ENCODE measurements at places on chromosomes 1 and 21.

GRCh38 chr1:40652979-40653378 is 12.5 kb downstream of the RIMS3 start:
- DNase-seq: no peak

DNA sequence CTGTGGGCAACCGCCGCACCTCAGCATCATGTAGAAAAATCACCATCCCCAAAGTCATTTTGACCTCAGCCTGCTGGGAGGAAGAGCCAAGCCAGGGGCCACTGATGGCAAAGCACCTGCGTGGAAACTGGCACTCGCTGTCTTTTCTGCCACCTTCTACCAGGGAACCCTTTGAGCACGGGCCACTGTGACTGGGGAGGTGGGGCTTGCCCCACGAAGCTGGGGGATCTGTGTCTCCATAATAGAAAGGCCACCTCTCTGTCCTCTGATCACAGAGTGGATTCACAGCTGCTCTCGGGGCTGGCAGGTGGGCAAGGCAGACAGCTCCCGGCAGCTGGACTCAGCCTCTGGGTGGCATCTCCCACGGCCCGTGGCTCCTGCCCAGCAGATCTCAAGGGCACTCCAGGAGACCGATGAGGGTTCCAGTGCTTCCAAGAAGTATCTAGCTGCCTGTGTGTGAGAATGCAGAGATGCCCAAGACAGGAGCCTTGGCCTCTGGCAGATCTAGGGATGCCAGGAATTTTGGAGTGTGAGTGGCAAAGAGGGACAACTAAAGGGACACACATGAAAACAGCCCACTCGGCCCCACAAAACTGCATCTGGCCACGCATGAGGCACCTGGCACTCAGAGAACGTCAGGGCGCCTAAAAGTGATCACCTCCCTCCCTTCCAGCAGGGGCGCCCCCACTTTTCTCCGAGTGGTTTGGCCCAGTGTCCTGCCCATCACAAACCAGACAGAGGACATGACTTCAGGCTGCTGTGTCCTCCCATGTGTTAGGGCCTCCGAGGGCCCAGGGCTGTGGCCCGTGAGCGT is 102.6 kb downstream of the PDE9A start:
- no peak for DNase-seq

- DNase-seq: no peak
Measured at GRCh38 chr21:44510109-44510507, 29.9 kb downstream of the KRTAP10-1 start.

GRCh38 chr1:227809026-227809425 is 6.4 kb upstream of the PRSS38 start:
- no peak for DNase-seq

GRCh38 chr1:67685558-67686266 is 711 bp downstream of the GADD45A start:
- no peak for DNase-seq

- no peak for DNase-seq
Measured at GRCh38 chr21:28734522-28735175, 258.0 kb downstream of the LTN1 start.

GRCh38 chr1:205542367-205542766 is 37.9 kb downstream of the CDK18 start:
- peak; percentile 59 for DNase-seq

GRCh38 chr1:995665-996633 is 3.9 kb downstream of the HES4 start:
- no peak for DNase-seq

DNA sequence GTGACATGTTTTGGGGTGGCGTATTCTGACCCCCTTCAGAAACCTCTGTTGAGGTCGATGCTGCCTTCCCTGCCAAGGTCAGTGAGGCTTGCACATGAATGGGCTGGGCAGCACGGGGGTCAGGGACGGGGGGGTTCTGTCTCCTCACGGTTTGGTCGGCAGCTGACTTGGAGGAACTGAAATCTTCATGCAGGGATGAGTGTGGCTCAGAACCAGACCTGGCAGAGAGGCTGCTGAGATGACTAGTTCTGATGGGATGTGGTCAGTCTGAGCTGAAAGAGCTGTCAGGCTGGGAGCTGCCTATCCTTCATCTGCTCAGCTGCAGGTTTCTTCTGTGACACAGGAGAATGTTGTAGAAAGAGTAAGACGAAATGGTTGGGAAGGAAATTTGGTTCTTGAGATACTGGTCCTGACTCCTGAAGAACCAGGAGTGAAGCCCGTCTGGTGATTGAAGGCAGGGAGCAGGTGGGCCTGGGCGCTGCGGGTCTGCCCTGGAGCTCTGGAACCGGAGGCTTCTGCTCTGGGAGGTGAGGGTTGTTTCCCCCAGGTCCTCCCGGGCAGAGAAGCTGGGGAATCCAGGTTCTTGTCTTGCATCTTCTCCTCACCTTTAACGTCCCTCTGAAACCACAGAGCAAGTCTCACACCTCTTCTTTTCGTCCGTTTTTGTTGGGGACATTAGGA is 3.3 kb downstream of the SLX9 start:
- DNase-seq: no peak

GRCh38 chr1:44294588-44295007 is 60.5 kb downstream of the ERI3 start:
- DNase-seq: no peak

DNA sequence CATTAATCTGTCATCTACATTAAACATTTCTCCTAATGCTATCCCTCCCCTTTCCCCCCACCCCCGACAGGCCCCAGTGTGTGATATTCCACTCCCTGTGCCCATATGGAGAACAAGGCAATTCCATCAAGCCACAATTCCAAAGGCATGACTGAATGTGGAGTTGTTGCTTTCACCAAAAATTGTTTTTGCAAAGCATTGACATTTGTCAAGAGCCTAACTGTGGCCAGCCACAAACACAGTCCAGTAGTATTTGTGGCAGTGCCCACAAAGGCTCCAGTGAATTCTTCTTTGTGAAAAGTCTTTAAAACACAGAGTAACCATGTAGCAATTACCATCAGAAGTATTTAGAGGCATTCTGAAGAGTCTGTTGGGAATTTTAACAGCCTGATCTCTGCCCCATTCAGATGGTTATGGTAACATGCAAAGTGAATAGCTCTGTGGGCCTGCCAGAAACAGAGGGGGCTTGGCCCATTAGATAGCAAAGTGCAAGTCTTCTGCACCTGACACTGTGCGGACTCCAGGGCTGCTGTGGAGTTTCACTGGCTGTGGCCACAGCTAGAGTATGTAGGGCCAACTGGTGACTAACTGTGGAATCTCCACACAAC is 11.6 kb upstream of the LRRC53 start:
- DNase-seq: no peak

DNA sequence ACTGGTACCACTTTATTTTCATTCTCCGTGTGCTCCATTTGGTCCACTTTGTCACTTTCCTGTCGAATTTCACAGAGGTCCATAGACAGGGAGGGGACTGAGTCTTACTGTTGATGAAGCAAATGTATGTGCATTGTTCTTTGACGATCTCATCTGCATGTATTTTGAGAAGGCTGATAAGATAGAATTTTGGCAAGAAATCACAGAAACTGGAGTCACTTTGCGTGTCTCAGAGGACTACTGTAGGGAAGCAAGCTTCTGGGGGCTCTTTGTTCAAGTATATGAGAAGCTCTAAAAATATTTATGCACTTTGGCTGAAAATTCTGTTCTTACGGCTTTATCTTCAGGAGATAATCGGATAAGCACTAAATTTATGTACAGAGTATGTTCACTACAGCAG is 78.1 kb downstream of the PCBP3 start:
- DNase-seq: no peak

DNA sequence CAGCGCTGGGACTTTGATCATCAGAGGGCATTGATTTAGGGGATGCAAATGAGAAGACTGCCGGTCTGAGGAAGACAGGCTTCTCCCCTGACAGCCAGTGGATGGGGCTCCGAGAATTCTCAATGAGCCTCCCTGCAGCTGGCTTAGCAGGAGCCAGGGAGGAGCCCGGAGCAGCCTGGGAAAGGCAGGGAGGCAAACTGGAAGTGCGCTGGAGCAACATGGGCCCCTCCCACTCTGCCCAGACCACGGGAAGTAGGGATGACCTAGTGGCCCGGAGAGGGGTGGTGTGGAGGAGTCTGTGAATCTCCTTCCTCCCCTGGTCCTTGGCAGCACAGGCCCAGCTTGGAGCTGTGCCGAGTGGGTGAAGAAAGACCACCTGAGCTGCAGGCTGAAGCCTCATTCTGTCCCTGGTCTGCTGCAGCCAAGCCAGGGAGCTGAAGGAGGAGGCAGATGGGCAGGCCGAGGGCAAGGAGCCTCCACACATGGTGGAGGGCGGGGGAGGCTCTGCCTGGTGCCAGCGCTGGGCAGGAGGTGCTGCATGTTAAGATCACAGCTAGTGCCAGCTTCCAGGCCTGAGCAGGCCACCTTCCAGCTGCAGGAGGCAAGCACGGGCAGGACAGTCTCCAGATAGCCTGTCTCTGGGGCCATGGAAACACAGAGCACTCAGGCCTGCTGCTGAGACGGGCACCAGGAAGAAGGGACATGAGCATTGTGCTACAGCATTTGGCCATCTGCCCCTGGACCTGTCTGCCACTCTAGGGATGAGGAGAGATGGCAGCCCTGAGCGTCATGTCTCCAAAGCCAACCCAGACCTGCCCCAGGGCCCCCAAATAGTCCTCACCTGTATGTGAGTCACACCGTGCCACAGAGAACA is 12.2 kb upstream of the CLSTN1 start:
- DNase-seq: no peak

DNA sequence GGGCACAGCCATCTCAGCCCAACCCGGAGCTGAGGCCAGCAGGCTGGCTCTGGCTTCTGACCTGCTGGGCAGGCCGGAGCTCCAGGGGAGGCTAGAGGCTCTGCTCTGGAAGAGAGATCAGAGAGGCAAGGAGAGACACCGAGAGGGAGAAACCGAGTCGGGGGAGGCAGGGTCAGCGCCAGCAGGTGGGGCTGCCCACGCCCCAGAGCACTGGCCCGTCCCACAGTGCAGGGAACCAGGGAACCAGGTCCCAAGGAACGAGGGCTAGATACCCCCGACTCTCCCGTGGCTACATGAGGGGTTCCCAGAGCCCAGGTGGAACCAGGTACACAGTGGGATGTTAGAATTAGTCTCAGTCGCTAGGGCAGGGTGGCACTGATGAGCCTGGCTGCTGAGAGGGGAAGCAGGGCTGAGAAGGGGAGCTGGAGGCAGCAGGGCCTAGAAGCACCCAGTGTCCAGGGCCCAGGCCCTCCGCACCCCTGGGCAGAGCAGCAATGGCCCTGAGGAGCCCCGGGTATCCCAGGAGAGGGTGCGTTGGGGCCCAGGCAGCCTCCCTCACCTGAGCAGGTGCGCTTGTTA is 2.1 kb downstream of the MASP2 start:
- DNase-seq: no peak

- DNase-seq: peak; percentile 96
Measured at GRCh38 chr1:159015440-159015909, 5.8 kb downstream of the IFI16 start.

DNA sequence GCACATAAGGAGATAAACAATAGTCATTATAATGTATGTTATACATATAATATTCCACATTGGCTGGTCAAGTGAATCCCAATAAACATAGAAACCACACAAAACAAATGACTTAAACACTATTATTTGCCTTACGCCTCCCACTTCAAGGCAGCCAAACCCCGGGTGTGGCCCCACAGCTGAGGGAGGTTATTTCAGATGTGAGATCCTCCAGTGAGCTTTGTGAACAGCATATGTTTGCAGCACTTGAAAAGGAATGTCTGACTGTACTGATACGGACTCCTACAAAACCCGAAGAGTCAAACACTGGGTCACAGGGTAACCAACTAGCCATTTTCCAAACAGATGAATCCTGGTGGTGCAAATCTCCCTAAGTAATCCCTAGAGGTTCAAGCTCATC is 27.1 kb upstream of the DISP1 start:
- no peak for DNase-seq

- no peak for DNase-seq
Measured at GRCh38 chr1:5151511-5151910, 497.1 kb downstream of the AJAP1 start.

DNA sequence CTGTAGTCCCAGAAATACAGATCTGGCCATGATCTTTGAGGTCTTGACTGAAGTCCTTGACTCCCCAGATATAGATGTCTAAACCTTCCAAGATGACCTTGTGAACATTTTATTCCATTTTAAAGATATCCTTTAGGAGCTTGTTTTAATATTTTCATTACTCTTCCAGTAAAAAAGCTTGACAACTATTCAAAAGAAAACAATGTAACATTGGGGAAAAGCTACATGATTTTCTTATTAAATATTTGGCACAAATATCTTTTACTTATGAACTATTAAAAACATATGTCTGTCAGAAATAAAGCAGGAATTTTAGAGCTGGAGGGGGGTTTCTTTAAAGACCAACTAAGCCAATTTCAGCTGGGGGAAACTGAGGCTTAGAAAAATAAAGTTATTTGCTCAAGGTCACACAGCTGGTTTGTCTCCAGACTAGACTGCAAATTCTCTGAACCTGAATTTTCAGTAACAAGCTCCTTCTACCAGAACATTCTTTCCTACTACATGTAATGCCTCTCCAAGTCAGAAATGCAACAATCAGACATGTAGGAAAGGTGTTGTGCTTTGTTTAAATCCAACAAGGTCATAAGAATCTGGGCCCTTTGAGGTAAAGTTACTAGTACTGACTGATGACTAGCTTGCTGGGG is 67.0 kb upstream of the PTCH2 start:
- no peak for DNase-seq

DNA sequence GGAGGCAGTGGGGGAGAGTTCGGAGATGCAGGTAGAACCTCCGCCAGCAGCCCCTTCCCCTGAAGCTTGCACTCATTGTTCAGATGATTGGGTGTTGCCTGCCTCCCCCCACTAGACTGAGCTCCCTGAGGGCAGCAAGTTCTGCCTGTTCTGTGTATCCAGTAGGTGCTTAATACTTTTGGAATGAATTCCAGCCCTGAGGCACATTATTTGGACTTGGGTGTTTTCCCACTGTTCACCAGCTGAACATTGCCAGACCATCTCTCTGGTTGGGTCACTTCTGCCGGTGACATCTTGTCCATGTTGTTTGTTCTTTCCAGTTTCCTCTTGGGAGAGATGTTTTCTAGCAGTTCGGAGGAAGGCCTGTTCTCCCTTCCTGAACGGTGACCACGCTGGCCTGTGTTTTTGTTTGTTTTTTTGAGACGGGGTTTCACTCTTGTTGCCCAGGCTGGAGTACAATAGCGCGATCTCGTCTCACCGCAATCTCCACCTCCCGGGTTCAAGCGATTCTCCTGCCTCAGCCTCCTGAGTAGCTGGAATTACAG is 48.7 kb downstream of the SPSB1 start:
- no peak for DNase-seq

- no peak for DNase-seq
Measured at GRCh38 chr1:41009466-41009865, 12.1 kb downstream of the SLFNL1 start.

DNA sequence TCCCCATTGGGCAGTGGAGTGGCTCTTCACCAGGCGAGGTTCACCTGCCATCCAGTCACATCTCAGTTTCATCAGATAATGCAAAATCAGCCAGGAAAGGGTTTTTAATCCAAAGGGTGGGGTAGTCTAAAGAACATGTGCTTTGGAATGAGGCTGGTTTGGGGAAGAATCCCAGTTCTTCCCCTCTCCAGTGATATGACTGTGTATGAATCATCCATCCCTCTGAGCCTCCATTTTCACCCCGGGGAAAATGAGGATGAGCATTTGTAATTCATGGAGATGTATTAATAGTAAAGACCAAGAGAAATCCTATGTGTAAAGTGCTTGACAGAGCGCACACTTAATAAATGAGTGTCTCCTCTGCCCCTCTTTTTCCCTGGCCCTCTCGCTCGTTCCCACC is 215.1 kb upstream of the FGGY start:
- no peak for DNase-seq

Measured in suppressor macrophage (primary cell).